ENCODE measurements at places on chromosomes 5 and 9.

GRCh38 chr5:61010467-61011454 lies 65.8 kb downstream of the NDUFAF2 start:
- peaks cover 2% of the 10 kb centered on the region for H3K4me1 ChIP-seq
- H3K27me3 ChIP-seq = no peaks in the 10 kb centered on the region
- no peak for DNase-seq
- no peaks in the 10 kb centered on the region for H3K36me3 ChIP-seq

DNA sequence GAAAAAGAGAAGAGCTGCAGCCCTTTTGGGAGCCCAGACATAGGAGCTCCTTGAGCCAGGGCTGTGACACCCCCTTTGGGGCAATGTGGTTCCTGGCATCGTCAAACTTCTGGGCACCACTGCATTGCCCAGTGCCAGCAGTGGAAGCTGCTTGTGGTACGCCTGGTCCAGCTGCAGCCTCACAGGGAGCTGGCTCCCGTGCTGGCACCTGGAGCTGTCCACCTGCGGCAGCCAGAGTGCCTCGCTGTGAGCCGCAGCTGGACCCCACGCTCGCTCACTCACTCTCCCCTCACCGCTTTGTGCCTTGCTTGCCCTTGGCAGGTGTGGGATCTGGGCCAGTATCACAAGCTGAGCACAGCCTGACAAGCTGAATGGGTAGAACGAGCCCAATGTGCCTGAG lies 1150.8 kb upstream of the CDH6 start:
- no peak overlapping the region for H3K4me3 ChIP-seq
- H3K27me3 ChIP-seq = no peaks in the 10 kb centered on the region
- no peaks in the 10 kb centered on the region for H3K36me3 ChIP-seq
- no peak for DNase-seq
- no peak overlapping the region for H3K27ac ChIP-seq

DNA sequence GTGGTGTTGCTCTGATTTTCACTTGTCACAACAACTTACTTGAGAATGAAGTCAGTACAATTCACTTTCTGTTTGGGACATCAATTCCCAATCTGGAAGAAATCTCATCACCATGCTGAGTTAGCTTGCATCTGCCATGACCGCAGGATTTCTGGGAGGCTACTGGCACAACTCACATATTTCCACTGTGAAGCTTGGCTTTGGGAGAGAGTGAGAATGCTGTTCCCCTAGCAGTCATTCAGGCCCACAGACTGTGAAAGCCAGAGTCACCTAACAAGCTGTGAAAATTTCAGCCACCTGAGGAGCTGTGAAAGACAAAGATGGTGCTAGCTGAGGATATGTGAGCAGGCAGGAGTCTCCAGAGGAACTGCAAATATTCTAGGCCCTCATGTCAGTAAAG lies 365.2 kb upstream of the TUSC1 start:
- no peak for DNase-seq
- H3K4me1 ChIP-seq = no peaks in the 10 kb centered on the region
- no peak overlapping the region for H3K27ac ChIP-seq
- H3K4me3 ChIP-seq = no peak overlapping the region

DNA sequence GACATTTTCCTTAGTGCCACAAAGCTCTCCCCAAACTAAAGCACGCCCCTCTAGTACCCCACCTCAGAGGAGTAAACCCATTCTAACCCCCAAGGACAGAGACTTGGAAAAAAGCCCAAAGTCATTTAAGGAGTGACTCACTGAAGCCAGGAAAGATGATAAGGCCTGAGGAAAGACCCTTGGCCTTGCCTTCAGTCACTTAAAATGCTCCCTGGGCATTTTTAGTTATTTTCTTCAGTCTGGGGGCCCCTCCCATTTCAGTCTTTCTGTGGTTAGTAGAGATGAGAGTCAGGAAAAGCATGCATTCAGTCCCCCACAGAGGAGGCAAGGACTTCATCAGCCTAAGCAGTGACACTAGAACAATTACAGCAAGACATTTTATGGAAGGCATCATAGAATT lies 13.7 kb upstream of the TLX3 start:
- no peak for DNase-seq
- H3K27ac ChIP-seq = no peak overlapping the region
- H3K27me3 ChIP-seq = no peaks in the 10 kb centered on the region
- H3K4me3 ChIP-seq = no peak overlapping the region

DNA sequence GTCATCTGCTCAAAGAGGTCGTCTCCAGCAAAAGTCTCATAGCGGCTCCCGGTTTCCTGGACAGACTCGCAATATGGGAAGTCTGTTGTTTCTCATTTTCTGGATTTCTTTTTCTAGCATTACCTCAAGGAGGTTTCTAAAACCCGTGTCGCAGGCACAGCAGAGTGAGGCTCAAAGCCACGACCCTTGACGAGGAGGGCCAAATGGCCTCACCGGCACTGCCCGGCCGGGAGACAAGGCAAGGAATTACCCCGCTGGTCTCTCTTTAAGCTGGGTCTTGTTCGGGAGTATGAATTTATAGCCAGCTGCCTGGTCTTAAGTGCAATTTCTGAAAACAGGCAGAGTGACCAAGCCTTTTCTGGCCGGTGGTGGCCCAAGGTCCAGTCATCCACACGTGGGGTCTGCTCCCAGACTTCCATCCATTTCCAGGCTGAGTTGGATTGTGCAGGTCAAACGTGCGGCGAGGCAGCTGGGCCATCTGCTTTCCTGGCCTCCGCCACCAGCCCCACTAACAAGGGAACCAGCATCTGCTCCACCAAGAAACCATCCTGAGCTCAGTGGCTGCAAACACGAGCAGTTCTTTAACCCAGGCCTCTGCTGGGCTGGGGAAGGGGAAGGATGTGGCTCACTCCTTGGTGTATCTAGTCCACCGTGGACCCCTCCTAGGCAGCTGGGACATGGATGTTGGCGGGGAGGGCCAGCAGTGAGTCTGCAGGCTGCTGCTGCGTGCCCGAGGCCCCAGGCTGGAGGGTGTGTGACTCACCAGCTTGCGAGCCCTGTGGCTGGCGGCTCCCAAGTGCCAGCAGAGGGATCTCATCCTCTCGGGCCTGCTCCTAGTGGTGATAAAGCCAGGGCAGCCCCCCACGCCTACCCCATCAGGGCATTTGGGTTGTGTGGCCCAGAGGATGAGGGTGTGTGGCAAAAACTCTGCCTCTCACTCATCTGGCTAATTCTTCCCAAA lies 55.6 kb upstream of the COL5A1 start:
- no peaks in the 10 kb centered on the region for H3K4me1 ChIP-seq
- DNase-seq = no peak
- no peak overlapping the region for H3K4me3 ChIP-seq
- H3K36me3 ChIP-seq = no peaks in the 10 kb centered on the region
- H3K27me3 ChIP-seq = peaks cover 3% of the 10 kb centered on the region

- H3K27me3 ChIP-seq = no peaks in the 10 kb centered on the region
- H3K4me1 ChIP-seq = no peaks in the 10 kb centered on the region
- H3K36me3 ChIP-seq = no peaks in the 10 kb centered on the region
- DNase-seq = no peak
Observed at GRCh38 chr5:137040641-137041340, 458.3 kb downstream of the SPOCK1 start.

DNA sequence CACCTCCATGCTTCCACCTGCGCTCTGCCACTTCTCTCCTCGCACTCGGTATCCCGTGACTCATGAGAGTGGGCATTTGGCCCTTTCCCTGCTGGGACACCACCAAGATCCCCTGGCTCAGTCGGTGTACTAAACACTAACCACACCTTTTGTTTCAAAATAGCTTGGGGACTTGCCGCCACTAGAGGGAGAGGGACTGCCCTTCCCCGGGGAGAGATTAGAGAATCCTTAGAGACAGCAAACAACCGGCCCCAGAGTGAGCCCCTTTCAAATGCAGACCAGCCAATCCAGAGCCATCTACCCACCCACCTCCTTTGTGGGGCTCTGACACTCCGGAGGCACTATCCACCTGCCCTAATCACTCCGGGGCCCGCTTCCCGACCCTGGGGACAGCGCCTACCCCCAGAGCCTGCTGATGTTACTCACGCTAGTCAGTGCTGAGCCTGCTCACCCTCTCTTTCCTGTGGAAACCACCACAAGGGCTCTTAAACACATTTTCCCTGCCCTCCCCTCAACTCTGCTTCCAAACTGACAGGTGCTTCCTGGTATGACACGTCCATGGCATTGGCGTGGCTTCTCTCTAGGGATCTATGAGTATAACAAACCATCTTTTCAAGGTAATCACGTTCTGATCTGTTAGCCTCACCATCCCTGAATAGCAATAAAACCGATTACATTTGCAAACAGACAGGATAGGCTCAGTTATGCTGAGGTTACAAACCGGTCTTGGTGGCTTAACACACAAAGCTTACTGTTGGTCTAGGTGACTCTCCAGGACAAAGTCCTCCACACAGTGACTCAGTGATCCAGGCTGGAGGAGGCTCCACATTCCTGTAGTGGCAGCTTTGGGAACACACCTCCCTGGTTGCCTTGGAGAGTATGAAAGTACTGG lies 180.1 kb upstream of the MVB12B start:
- DNase-seq = no peak
- H3K4me3 ChIP-seq = no peak overlapping the region
- no peak overlapping the region for H3K27ac ChIP-seq
- H3K36me3 ChIP-seq = no peaks in the 10 kb centered on the region
- H3K27me3 ChIP-seq = peaks cover 9% of the 10 kb centered on the region

GRCh38 chr5:116524966-116525365 lies 49.7 kb downstream of the SEMA6A start:
- no peak for DNase-seq
- H3K4me1 ChIP-seq = no peaks in the 10 kb centered on the region
- no peak overlapping the region for H3K4me3 ChIP-seq
- H3K36me3 ChIP-seq = no peaks in the 10 kb centered on the region

DNA sequence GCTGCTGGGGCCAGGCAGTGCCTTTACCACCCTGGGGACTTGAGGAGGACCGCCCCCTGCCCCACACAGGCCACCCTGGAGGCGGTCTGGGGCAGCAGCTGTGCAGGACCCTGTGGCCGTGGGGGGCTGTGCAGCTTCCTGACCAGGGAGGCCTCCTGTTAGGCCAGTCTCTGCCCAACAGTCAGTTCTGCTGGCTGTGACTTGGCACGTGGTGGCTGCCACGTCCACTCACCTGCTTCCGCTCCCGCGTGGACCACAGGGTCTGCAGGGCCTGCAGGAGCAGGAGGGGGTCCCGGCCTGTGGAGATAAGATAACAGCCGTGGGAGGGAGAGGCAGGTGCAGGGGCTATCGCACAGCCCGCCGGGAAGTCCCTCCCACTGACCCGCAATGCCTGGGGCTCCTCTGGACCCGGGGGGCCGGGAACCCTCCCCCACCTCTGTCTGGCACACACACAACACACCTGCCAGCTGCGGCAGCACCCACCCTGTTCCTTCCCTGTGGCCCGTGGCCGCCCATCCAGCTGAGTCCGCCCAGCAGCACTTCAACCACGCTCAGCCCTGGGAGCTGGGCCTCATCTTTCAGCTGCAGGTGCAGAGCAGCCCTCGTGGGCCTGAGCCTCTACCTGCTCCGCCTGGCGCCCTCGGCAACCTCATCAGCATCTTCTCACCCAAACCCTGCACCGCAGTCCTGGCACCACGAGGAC lies 39.7 kb downstream of the EXD3 start:
- H3K4me1 ChIP-seq = peaks cover 13% of the 10 kb centered on the region
- no peaks in the 10 kb centered on the region for H3K27me3 ChIP-seq
- no peaks in the 10 kb centered on the region for H3K36me3 ChIP-seq
- no peak for DNase-seq

GRCh38 chr5:68268101-68268851 lies 52.7 kb downstream of the PIK3R1 start:
- no peaks in the 10 kb centered on the region for H3K27me3 ChIP-seq
- H3K4me3 ChIP-seq = no peak overlapping the region
- no peaks in the 10 kb centered on the region for H3K36me3 ChIP-seq
- peaks cover 32% of the 10 kb centered on the region for H3K4me1 ChIP-seq

DNA sequence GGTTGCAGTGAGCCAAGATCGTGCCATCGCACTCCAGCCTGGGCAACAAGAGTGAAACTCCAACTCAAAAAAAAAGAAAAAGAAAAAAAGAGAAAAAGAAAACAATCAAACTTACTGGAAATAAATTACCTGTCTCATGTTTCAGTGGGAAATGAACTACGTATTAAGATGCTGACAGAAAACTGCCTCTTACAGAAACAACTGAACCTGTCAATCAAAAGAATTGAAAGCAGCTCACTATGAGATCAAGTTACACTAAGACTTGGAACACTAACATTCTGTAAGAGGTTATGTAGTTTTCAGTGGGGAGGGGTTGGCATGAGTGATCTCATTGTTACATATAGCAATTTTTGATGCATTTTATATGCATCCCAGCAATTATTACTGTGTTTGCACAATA lies 64.4 kb upstream of the SPATA31E1 start:
- H3K36me3 ChIP-seq = no peaks in the 10 kb centered on the region
- H3K4me3 ChIP-seq = no peak overlapping the region
- H3K4me1 ChIP-seq = no peaks in the 10 kb centered on the region
- no peaks in the 10 kb centered on the region for H3K27me3 ChIP-seq
- H3K27ac ChIP-seq = no peak overlapping the region

GRCh38 chr5:88778736-88779135 lies 104.2 kb downstream of the MEF2C start:
- no peaks in the 10 kb centered on the region for H3K4me1 ChIP-seq
- no peaks in the 10 kb centered on the region for H3K36me3 ChIP-seq
- H3K27me3 ChIP-seq = no peaks in the 10 kb centered on the region
- H3K27ac ChIP-seq = no peak overlapping the region

DNA sequence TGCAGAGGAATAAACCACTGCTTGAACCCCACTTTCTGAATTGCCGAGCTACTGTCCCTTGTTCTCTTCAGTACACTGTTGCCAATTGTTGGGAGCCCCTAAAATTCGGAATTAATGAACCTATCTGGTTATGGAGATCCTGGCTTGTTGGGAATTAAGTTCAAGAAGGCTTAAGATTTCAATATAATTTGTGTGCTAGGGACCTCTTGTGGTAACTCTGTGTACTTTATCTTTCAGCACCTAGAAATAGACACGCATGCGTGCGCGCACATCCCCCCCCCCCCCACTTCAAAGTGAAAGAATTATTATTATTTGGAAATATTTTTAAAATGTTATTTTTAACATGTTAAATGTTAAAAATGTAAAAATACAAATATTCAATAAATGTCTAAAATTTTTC lies 53.3 kb upstream of the FAM169A start:
- no peak overlapping the region for H3K4me3 ChIP-seq
- no peak overlapping the region for H3K27ac ChIP-seq
- no peaks in the 10 kb centered on the region for H3K36me3 ChIP-seq
- DNase-seq = no peak
- no peaks in the 10 kb centered on the region for H3K4me1 ChIP-seq

- H3K4me1 ChIP-seq = no peaks in the 10 kb centered on the region
- H3K4me3 ChIP-seq = no peak overlapping the region
- no peaks in the 10 kb centered on the region for H3K27me3 ChIP-seq
- H3K27ac ChIP-seq = no peak overlapping the region
Observed at GRCh38 chr9:85079349-85079748, 409.8 kb downstream of the NTRK2 start.
